ENCODE measurements at places on chromosomes 7 and 10.

DNA sequence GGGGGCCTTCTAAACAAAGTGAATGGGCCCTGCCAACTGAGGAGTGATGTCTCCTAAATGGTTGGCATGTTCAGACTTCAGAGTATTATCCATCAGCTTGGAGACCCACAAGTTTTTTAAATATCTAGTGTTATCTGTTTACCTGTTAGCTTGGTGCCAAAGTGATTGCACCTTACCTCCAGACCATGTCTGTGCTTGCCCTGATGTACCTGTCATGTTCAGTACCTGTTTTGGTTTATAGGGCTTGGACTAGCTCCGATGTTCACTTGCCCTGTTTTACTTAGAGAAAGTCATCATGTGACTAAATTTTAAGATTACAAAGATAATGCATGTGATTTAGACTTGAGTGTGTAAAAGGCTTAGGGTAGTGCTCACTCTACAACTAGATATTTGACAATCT is 67.7 kb downstream of the CNNM2 start:
- DNase-seq, result no peak

DNA sequence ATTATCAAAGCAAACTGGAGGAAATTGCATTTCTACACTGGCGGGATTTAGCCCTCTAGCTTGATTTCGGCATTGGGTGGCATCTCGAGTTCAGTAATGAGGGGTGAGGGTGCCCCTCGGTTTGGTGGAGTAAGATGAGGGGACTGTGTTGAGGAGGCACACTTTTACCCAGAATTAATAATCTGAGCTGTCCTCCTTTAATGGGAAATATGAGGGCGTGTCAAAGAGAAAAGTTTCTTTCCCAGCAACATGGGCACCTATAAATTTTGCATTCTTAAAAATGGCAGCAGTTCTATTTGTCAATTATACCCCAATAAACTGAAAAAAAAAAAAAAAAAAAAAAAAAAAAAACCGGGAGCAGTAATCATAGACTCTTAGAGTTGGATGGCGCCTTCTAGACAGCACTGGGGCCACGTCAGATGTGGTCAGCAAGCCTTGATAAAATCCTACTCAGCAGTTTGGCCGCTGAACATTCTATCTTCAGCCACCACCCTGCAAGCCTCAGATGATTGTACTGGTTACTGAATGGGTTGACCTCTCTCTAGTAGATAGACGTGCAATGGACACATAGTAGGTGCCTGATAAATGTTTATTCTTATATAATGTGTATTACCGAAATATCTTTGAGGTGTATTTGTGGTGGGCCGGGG is 931 bp downstream of the PAPSS2 start:
- no peak for DNase-seq

- no peak for DNase-seq
These were observed 25.3 kb downstream of the CCDC6 start for GRCh38 chr10:59880971-59881510.

DNA sequence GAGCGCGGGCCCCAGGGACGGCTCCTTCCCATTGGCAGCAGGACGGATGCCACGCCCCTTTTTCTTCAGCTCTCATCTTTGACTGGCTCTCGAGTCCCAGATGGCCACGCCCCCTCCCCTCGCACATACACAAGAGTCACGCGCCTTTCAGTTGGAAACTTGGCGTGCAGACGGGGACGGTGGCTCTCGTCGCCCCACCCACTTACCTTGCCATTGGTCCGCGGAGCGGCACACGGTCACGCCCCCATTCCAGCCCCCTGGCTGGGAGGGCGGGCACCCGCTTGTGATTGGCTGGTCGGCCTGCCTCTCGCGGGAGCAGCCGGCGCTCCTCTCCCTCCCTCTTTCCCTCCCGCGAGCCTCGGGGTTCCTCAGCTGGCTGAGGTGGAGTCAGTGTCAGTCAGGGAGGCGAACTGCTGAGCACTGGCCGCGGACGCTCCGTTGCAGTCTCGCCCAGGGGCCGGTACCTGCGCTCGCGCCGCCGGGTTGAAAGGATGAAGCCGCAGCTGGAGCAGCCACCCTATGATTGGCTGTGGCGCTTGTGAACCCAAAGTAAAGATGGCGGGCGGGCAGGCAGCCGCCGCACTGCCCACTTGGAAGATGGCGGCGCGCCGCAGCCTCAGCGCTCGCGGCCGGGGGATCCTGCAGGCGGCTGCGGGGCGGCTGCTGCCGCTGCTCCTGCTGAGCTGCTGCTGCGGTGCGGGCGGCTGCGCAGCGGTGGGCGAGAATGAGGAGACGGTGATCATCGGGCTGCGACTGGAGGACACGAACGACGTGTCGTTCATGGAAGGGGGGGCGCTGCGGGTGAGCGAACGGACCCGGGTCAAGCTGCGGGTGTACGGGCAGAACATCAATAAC is at the start of gene CNNM2:
CNNM2 (plus strand) TSS at position 333 of the 855 bp plus-strand sequence; CDS start at position 520, 187 bp downstream.
- DNase-seq, result peak; percentile 99

DNA sequence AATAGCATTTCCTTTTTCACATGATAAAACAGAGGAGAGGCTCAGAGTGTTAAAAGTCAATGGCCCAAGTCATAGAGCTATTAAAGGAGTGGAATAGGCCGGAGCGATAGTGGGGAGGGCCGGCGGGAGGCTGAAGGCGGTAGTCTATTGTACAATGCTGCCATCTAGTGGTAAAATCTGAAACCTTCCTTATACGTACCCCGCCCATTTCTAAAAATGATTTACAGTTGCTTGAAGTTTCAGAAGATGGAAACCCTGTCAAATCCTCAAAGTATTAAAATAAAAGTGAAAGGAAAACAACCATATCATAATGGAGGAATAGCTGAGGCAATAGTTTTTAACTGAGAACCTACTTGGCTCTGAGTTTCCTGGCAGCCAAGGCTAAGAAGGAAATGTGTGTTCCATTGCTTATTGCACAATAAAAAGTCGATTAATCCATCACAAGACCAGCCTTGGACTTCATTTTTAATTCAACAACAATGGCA is 209.1 kb downstream of the CCSER2 start:
- DNase-seq, result peak; percentile 23

GRCh38 chr7:48351900-48352299 is 180.6 kb downstream of the ABCA13 start:
- DNase-seq, result no peak

DNA sequence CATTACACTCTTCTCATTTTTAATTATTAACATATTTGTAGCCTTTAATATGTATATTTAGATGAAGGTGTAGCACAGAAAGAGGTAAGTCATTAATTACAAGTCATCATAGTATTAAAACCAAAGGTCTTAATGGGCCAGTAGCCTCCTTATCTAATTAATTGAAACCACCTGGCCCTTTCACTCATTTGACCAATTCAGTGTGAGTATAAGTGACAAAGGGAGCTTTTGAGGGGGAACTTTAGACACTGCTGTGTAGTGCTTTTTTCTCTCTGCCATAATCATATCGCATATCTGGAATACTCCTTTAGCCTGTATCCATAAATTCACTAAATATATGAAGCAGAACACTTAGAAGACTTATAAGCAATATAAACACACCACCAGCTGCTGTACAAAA is 562.9 kb upstream of the POT1 start:
- no peak for DNase-seq

DNA sequence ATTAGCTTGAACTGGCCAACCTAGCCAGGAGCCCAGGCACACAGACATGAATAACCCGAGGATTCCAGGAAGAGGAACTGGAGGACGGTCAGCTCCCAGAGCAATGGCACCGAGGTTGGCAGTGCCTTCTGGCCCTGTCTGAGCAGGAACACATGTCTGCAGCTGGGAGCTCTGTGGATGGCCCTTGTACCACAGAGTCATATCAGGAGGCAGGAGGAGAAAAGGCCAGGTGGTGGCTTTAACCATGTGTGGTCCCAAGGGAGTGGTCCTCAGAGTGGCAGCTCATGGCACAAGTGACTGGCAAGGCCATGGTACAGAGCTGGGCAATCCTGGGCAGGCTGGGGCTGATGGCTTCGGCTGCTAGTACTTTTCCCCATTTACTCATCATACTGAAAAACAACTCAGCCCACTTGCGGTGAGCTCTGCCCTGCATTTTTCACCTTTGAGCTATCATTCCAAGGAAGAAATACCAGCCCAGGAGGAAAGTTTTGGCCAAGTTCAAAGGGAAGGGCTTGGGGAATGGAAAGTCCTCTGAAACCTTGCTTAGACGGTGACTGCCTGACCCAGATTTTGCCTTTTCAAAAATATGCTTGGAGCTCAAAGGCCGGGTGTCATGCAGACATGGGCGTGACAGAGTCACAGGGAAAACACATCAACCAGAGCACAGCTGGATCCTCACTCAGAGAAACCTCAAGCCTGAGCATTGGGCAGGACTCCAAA is 25.7 kb upstream of the LOXL4 start:
- DNase-seq, result no peak

DNA sequence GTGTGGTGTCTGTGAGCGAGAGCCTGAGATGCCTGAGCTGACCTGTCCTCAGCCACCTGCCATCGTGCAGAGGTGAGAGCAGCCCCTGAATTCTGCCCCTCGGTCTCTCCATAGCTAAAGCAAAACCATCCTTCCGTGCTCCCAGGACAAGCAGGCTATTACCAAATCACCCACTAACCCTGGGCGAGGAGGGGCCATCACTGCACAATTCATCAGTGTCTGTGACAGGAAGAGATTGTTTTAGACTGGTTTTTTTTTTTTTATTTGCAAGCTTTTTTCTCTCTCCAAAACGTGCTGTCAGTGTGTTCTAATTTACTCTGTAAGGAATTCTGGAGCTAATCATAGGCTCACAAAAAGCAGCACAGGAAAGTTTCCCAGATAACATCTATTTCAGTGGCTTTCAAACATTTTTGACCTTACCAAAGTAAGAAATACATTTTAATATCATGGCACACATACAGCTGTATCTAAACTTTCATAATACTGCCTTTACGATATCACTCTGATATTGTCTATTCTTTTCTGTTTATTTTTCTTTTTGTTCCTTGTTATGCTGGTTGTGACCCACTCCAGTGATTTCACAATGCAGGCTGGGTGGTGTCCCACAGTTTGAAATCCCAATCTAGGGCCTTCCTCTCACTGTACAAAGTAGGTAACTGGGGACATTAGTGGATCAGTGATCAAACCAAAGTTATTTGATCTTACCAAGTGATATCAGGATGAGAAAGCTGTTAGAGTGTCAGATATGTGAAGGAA is 62.8 kb downstream of the EGFR start:
- no peak for DNase-seq
